ENCODE measurements at places on chromosomes 13 and 19. TPM values are rescaled to one million over a fixed set of nuclear protein-coding genes. Genes with fewer than 3 reads are reported as not detected.
A peak's percentile ranks its signal among the peaks of the same experiment; 100 is the strongest.

DNA sequence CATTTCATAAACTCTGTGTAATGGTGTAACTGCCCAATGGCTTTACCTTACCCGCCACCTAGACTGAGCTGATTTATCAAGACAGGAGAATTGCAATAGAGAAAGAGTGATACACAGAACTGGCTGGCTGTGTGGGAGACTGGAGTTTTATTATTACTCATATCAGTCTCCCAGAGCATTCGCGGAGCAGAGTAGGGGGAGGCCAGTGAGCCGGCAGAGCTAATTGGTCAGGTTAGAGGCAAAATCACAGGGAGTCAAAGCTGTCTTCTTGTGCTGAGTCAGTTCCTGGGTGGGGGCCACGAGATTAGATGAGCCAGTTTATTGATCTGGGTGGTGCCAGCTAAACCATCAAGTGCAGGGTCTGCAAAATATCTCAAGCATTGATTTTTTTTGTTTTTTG is 23.4 kb upstream of the SLITRK1 start:
- no peak for DNase-seq

- no peak for DNase-seq
These were observed 2.2 kb downstream of the CAPNS1 start for GRCh38 chr19:36142046-36142445.

GRCh38 chr19:48724796-48725753 is 5.5 kb upstream of the MAMSTR start:
- peak; percentile 79 for DNase-seq

Gene ZNF221
- 14.0 TPM for total RNA-seq

DNA sequence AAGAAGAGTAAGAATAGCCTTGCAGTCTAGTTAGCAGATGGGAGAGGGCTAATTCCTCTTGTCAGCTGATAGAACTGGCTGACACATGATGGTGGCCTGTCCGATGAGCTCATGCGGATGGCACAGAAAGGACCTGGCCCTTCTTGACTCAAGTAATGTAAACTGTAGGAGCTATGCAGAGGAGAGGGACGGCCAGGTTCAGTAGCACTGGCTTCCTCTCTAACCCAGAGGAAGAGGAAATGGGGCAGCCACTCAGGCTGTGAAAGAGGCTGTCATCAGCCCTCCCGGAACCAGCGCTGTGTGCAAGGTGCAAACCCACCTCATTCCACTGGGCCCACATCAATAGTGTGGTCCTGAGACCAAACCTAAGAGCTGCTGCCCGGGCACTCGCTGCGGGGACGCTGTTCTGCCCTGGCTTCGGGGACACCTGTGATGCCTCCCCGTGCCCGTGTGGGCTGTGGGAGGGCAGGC is 30.8 kb upstream of the USE1 start:
- no peak for DNase-seq

GRCh38 chr19:2243274-2244124 is 5.6 kb upstream of the AMH start:
- DNase-seq = no peak

- no peak for DNase-seq
These were observed 148.4 kb downstream of the AKAP11 start for GRCh38 chr13:42420304-42420703.

Gene CNFN
- 3.2 TPM for total RNA-seq

Gene RFC3
- 62.9 TPM for total RNA-seq

GRCh38 chr19:19170053-19170872 is at the start of gene MEF2B:
MEF2B (minus strand) TSS chr19:19170263; CDS start chr19:19150735, 19,528 bp downstream.
- DNase-seq = peak; percentile 94

Gene IGSF23
- total RNA-seq = not detected

Gene MYO1F
- total RNA-seq = 0.15 TPM

Gene PSG7
- not detected for total RNA-seq

Gene PRR22
- total RNA-seq = 0.40 TPM

Gene ZNF382
- total RNA-seq = 16.8 TPM

DNA sequence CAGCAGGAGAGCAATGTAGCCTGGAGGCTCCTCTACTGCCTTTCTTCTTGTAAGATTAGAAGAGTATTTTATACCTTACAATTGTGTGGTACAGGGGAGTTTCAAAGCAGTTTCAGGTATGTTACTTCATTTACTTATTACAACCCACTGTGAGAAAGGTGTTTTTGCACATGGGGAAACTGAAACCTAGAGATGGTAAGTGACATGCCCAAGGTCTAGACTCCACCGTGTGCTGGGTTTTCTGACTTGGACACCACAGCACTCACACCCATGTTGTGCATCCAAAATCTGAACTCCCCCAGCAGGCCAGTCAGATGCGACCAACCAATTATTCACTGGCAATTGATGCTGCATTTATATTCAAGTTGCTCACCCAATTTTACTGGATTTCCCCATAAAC is 22.8 kb downstream of the ERICH6B start:
- no peak for DNase-seq

DNA sequence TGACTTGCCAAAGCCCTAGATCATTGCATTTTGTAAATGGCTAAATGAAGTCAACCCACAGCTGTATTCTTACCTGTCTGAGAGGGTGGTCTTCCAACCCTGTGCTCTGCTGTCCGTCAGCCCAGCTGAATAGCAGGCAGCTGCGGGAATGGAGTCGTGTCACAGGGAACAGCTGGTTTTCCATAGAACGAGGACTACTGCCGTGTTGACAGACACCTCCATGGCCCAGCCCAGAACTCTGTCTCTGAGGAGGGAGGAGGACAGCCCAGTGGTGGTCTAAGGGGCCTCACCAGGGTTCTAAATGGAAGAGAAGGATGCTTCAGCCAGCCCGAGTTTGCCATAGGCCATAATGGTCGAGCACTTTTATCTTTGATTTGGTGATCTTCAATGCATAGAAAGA is 110.7 kb downstream of the SLC7A1 start:
- DNase-seq = no peak

Gene FXYD5
- 11.6 TPM for total RNA-seq

- DNase-seq = peak; percentile 5
These were observed 1407.7 kb downstream of the EFNB2 start for GRCh38 chr13:105127732-105128131.

Gene DAND5
- 0.07 TPM for total RNA-seq

Gene NCR1
- not detected for total RNA-seq

Gene TMEM59L
- 1.4 TPM for total RNA-seq

DNA sequence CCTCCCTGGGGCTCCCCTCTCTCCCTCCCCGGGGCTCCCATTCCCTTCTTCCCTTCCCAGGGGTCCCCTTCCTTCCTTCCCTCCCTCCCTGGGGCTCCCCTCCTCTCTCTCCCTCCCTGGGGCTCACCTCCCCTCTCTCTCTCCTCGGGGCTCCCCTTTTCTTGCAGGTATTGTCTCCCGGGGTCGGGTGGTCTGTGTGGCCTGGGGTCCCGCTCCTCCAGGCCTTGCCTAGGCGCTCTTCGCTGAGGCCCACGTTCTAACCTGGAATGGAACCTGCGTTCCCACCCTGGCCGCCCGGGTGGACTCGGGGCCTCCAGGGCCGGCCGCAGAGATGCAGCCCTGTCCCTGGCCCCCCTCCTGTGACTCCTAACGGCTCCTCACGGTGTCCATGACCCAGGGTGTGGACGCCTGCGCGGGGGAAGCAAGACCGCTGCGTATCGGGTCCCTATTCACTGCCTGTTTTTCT is 940 bp upstream of the DCUN1D2 start:
- peak; percentile 49 for DNase-seq

- DNase-seq = peak; percentile 87
These were observed 9.3 kb downstream of the HOOK2 start for GRCh38 chr19:12766051-12766521.

Gene ZNF99
- total RNA-seq = not detected

Gene SIGLEC6
- not detected for total RNA-seq

DNA sequence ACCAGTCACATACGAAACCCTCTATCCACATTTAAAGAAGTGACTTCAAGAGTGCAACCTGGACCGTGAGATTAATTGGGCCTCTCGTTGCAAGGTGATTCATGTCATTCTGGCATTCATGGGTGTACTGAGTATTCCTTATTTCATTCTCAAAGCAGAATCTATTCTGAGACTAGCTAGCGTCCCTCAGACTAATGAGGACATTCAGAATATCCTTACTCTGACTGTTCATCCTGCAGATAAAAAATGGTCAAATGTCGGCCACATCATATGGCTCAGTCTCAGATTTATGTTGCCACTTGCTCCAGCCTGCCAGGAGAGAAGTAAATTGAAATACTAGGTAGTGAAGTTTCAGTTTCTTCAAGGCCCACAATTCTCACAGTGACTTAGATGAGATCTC is 7.3 kb downstream of the ACOD1 start:
- DNase-seq = no peak

- no peak for DNase-seq
These were observed 203.8 kb upstream of the SOX1 start for GRCh38 chr13:111862836-111863815.

DNA sequence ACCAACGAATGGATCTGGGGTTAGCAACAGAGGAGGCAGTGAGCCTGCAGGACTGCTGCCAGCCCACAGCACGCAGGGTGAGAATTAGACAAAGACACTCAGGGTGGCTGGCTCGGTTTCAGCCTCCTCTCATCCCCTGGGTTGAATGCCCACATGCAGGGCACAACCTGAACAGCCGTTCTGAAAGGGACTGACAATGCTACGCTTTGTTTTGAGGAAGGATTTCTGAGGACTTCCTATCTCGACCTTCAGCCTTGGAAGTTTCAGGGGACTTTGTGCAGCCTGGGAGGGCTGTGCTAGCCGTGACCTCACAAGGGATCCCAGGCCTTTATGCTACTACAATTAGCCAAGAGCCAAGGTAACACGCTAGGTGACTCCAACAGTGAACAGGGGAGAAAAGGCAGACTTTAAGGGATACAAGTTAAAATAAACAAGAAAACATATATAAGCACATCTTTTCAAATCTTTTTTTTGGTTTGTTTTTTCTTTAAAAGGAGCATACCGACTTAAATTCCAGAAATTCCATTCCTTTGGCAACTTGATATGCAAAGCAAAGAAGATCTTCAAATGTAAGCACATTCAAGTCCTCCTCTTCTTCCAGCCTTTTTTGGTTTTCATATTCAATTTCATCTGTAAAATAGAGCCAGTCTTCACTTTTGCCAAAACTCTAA is 34.5 kb upstream of the URAD start:
- DNase-seq = peak; percentile 26

DNA sequence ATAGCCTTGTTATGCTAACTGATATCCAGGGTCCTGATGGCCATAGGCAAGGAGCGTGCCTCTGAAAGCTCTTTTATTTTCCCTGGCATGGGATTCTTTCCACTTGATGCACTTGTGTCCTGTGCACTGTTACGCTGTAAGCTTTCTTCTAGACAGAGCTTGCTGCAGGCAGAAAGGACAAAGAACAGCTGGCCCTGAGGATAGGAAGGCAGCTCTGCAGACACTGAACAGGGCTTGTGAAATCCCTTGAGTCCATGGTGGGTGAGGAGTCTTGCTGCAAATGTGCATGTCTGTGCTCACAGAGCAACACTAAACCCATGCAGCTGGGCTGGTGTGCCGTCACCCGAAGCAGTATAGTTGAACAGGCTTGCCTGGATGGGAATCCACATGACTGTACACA is 126.6 kb downstream of the AKAP11 start:
- peak; percentile 47 for DNase-seq

DNA sequence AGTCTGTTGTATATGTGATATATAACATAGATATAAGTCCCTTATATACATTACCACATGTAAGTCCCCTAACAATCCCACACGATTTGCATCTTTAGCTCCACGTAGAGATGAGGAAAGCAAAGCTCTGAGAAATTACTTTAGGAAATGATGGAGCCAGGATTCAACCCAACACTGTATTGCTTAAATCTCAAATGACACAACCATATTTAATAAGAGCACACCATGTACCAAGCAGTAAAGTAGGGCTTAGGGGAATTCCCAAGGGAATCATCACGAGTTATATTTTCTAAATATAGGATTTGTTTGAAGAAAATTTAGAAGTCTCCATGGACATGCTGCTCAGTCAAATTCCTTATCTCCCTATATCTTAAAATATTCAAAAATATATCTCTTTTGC is 61.3 kb upstream of the POMP start:
- DNase-seq = no peak

GRCh38 chr13:29428310-29429181 is 166.9 kb downstream of the SLC7A1 start:
- DNase-seq = peak; percentile 71

DNA sequence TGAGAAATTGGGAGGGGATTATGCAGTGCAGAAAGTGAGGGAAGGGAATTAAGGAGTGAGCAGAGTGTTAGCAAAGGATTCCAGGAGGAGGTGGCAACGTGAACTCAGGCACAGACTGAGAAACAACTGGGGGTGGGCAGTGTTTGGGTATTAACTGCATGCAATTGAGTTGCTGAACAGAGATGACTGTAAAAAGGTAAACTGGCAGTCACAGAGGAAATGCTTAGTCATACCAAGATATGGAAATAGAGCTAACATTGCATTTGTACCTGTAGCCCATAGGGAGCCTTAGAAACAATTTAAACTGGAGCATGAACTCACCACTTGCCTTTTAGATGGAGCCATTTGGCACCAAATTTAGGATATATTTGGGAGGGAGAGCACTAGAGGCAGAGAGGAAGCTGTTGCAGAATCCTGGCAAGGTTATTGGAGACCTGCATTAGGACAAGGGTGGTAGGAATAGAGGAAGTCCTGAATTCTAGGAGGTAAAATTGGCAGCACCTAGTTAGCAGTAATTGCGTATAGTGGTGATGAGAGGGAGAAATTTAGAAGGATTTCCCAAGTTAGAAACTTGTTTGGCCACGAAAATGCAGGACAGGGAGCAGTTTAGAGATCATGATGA is 100.6 kb upstream of the FRY start:
- DNase-seq = peak; percentile 29

GRCh38 chr13:39283072-39283471 is 244.8 kb downstream of the NHLRC3 start:
- DNase-seq = no peak

DNA sequence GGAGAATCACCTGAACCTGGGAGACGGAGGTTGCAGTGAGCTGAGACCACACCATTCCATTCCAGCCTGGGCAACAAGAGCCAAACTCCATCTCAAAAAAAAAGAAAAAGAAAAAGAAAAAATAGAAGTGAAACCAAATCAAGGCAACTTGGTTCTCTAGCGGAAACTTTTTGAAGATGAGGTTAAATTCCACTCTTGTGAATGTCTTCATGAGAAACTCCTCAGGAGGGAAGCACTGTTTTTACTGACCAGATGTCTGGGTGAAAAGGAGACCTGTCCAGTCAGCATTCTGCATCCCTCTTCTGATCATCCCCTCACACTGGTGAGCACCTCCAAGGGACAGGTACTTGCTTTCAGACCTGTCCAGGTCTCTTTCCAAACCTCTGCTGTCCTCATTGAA is 15.8 kb downstream of the BRD4 start:
- no peak for DNase-seq

Gene ZNF667
- total RNA-seq = 8.6 TPM

DNA sequence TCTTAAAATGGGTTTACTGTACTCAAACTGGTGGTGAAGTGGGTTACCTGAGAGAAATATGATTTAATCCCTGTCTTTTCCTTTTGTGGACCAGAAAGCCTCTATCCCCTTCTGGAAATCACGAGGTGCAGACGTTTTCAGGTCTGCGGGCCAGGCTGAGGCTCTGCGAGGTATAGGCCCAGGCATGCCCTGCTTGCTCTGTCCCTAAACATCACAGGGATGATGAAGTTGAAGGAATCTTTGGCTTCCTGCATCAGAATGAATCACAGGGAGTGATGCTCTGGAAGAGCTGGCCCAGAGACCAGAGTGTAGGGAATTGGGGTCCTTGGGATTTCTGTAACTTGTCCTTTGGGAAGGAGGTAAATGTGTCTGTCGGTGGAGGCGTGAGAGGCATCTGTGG is 18.4 kb upstream of the CHST8 start:
- no peak for DNase-seq

All from neural progenitor cell (in vitro differentiated cells).